ENCODE measurements at places on chromosomes 16 and 17. TPM values are rescaled to one million over a fixed set of nuclear protein-coding genes. Genes with fewer than 3 reads are reported as not detected.

WNK4 gene
- 0.28 TPM for total RNA-seq

PMP22 gene
- total RNA-seq: 6.7 TPM

- no peak overlapping the region for H3K4me3 ChIP-seq
- peak overlapping the region; percentile 2 for H3K27ac ChIP-seq
- H3K36me3 ChIP-seq: peaks cover 37% of the 10 kb centered on the region
- peak; percentile 47 for DNase-seq
These were observed 26.9 kb upstream of the SPATA32 start for GRCh38 chr17:45288825-45289224.

GRCh38 chr17:16439811-16440351 is 24.5 kb downstream of the TRPV2 start:
- no peak for DNase-seq
- H3K27ac ChIP-seq: peak overlapping the region; percentile 82
- H3K4me3 ChIP-seq: peak overlapping the region; percentile 77
- H3K36me3 ChIP-seq: no peaks in the 10 kb centered on the region
- no peaks in the 10 kb centered on the region for H3K27me3 ChIP-seq

DNA sequence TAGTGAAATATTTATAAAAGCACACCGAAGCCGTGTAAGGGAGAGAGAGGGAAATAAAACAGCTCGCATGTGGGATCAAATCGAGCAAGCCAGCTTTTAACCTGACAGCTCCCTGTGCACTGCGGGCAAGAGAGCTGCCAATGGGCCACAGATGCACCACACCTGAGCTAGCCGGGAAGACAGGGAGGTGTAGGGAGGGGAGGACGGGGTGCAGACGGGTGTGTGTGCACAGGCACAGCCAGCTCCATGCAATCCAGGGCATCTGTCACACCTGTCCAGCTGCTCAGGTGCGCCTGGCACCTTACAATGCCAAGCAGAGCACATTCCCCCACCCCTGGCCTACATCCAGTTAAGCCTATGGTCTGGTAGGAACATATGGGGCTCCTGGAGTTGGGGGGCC is 70.0 kb downstream of the C16orf78 start:
- H3K36me3 ChIP-seq: no peaks in the 10 kb centered on the region
- H3K4me3 ChIP-seq: no peak overlapping the region
- H3K27me3 ChIP-seq: no peaks in the 10 kb centered on the region
- no peak for DNase-seq
- no peaks in the 10 kb centered on the region for H3K4me1 ChIP-seq

DNA sequence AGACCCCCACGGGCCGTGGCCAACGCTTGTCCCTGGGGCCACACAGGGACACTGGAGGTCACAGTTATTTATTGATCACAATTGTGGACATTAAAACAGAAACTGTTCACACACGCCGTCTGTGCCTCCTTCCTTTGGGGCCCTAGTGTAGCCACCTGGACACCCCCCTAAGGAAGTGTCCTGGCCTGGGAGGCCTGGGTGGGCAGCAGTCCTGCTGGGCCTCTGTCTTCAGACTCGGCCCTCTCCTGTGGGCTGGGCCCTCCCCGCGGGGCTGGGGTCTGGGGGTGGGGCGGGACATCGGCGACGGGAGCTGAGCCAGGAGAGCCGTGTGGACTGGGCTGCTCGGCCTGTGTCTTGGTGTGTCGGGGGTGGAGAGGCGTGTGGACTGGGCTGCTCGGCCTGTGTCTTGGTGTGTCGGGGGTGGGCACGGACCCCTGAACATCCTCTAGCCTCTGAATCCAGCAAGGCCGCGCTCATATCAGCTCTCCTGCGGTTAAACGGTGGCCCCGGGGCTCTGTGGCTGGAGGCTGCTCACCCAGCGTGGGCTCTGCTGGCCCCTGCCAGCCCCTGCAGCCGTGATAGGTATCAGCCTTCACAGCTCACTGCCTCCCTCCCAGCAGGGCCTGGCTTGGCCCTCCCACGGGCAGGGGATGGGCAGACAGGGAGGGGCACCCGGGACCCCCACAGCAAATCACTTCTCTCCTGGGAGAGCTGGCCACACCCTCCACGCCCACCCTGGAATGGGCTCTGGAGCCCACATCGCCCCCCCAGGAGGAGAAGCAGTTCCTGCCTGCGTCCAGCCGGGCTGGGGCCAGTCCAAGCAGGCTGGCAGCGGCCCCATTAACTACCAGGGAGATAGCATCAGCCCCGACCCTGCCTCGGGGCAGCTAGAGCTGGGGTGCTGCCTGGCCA is 1.1 kb upstream of the NHLRC4 start:
- H3K4me1 ChIP-seq: peaks cover 3% of the 10 kb centered on the region
- no peak for DNase-seq
- H3K27me3 ChIP-seq: no peaks in the 10 kb centered on the region
- no peak overlapping the region for H3K27ac ChIP-seq

DNA sequence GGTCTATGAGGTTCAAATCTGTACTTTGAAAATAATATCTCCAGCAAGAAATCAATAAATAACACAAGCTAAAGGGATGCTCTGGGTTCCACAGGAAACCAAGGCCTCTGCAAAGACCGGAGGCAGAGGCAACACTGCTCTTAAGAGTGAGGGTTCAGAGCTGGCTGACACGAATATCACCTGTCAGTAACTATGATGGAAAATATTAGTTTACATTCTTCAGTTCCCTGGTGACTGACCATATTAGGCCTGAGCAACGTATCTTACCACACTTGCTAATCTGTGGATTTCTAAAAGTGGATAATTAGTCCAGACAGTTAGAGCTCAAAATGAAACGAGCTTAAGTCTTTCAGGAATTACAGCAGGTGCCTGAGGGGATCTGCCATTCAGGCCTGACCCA is 459.3 kb downstream of the HS3ST3B1 start:
- H3K4me1 ChIP-seq: no peaks in the 10 kb centered on the region
- no peak overlapping the region for H3K4me3 ChIP-seq
- no peak overlapping the region for H3K27ac ChIP-seq

Measured in pancreas (tissue), 10 donors.